ENCODE measurements at places on chromosomes 11 and 22.

GRCh38 chr11:35147235-35147634 lies 8.3 kb downstream of the CD44 start:
- no peak for DNase-seq

DNA sequence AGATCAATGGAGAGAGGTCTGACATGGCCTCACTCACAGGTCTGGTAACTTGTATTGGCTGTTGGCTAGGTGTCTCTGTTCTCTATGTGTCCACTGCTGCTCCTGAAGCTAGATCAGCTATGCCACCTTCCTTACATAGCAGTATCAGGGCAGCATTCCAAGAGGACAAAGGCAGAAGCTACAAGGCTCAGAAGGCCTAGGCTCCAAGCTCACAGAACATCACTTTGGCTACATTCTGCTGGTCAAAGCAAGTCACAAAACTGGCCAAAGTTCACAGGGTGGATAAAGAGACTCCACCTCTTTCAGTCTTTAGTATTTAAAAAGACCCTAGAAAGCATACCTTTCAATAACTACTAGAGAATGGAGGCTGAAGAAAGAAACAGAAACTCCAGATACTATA lies 4.1 kb downstream of the SLC5A12 start:
- DNase-seq, result no peak

- no peak for DNase-seq
Measured at GRCh38 chr11:33222052-33222750, 35.0 kb upstream of the HIPK3 start.

DNA sequence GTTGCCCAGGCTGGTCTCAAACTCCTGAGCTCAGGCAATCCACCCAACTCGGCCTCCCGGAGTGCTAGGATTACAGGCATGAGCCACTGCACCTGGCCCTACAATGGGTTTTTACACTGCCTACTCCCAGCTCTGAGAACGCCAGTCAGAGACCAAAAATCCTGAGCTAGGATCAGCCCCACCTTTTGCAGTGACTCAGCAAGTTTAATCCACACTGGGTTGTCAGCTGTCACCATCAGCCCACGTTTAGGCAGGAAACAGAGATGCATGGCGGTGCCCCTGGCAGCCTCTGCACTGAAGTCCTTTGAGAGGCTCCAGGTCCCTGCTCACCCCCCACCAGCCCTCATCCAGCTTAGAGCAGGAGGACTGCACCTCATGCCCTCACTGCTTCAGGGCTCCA lies 117.6 kb downstream of the ARHGAP8 start:
- no peak for DNase-seq

DNA sequence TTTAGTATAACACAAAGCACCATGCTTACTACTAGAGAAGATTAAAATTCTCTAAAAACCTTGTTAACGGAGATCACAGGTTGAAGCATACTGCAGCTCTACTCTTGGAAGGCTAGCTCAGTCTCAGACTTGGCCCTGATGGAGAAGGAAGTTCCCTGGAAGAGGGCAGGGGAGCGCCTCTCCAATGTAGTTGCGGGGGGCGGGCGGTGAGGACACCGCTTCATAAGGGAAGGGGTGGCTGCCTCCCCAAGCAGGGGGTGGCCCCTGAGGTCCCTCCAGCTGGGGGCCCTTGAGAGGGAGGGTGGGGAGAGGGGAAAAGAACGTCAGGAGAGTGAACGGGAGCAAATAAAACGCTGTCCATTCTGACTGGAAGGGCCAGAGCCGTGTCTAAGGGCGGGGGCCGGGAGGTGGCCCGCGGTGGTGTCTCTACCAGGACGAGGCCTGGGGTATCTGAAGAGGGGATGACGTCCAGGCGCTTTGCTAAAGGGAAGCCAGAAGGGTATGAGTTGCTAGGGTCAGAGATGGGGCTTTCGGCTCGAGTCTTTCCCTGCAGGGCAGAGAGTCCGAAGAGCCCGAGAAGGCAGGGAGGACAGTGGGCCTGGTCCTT lies 553 bp upstream of the USP47 start:
- DNase-seq, result peak; percentile 26

- DNase-seq, result no peak
Measured at GRCh38 chr11:99571094-99571493, 550.3 kb downstream of the CNTN5 start.

Measured in nephron progenitor cell (in vitro differentiated cells).